A549 treated with RU486 at 1 μM for 4 hours (cell line): ENCODE measurements at places on chromosomes 2 and 18. TPM values are rescaled to one million over a fixed set of nuclear protein-coding genes. Genes with fewer than 3 reads are reported as not detected.

The C2orf78 gene
- not detected in 5 replicates for total RNA-seq

The TXNDC2 gene
- total RNA-seq, result 0.06 to 0.38 TPM (median 0.16 TPM) in 5 replicates

The ELOA2 gene
- not detected in 5 replicates for total RNA-seq

The MC5R gene
- total RNA-seq, result 0.07 TPM in 1 of 5 replicates, not detected in the others

The RNU2-63P gene
- not detected in 5 replicates for total RNA-seq

The PLA2R1 gene
- total RNA-seq, result 1.4 to 2.9 TPM (median 2.6 TPM) in 5 replicates

The CCL20 gene
- 3.0 to 5.8 TPM (median 4.3 TPM) in 5 replicates for total RNA-seq

The NOL4 gene
- not detected in 5 replicates for total RNA-seq

The CD8B2 gene
- not detected in 5 replicates for total RNA-seq

The POMC gene
- not detected in 5 replicates for total RNA-seq

The LIMS3 gene
- total RNA-seq, result not detected in 5 replicates

The IL1B gene
- 0.34 to 0.58 TPM (median 0.41 TPM) in 4 of 5 replicates, not detected in the other for total RNA-seq

The SLC30A3 gene
- total RNA-seq, result 2.5 to 3.8 TPM (median 3.8 TPM) in 5 replicates

The B4GALT6 gene
- 2.2 to 9.3 TPM (median 7.3 TPM) in 5 replicates for total RNA-seq

The MC4R gene
- total RNA-seq, result not detected in 5 replicates

The SLC1A4 gene
- 10.4 to 12.9 TPM (median 11.2 TPM) in 5 replicates for total RNA-seq

The INHA gene
- total RNA-seq, result 0.17 to 0.81 TPM (median 0.51 TPM) in 5 replicates

The PTPRN gene
- 0.87 to 2.0 TPM (median 1.3 TPM) in 5 replicates for total RNA-seq

The SLC20A1 gene
- 125 to 144 TPM (median 138 TPM) in 5 replicates for total RNA-seq

The UGT1A10 gene
- 0.15 to 0.17 TPM in 2 of 5 replicates, not detected in the others for total RNA-seq

The GDF7 gene
- total RNA-seq, result 0.03 to 0.06 TPM (median 0.04 TPM) in 5 replicates

The CNDP1 gene
- total RNA-seq, result not detected in 5 replicates

The SGO2 gene
- 4.0 to 16.4 TPM (median 14.5 TPM) in 5 replicates for total RNA-seq

The GRB14 gene
- 3.5 to 6.5 TPM (median 5.2 TPM) in 5 replicates for total RNA-seq

The ZNF397 gene
- 2.7 to 4.7 TPM (median 4.1 TPM) in 5 replicates for total RNA-seq

The KIF1A gene
- total RNA-seq, result 0.56 to 0.75 TPM (median 0.66 TPM) in 5 replicates

The RAX gene
- total RNA-seq, result not detected in 5 replicates

The CCDC178 gene
- total RNA-seq, result not detected in 5 replicates

The HOXD12 gene
- not detected in 5 replicates for total RNA-seq

The SERPINB11 gene
- total RNA-seq, result 0.22 TPM in 1 of 5 replicates, not detected in the others

The LGALSL gene
- 7.8 to 12.3 TPM (median 10.3 TPM) in 5 replicates for total RNA-seq

The TUBA3E gene
- not detected in 5 replicates for total RNA-seq

The GNAL gene
- 4.0 to 6.8 TPM (median 6.2 TPM) in 5 replicates for total RNA-seq

The DYNAP gene
- total RNA-seq, result not detected in 5 replicates

The MEP1B gene
- 0.06 TPM in 1 of 5 replicates, not detected in the others for total RNA-seq

The TFCP2L1 gene
- 0.95 to 1.3 TPM (median 1.2 TPM) in 5 replicates for total RNA-seq

The TCF23 gene
- total RNA-seq, result not detected in 5 replicates

The LTBP1 gene
- 15.7 to 28.3 TPM (median 26.4 TPM) in 5 replicates for total RNA-seq

The EDAR gene
- 0.02 TPM in 1 of 5 replicates, not detected in the others for total RNA-seq

The MAPK4 gene
- 0.08 to 0.16 TPM (median 0.13 TPM) in 4 of 5 replicates, not detected in the other for total RNA-seq

The RABL2A gene
- 7.3 to 9.7 TPM (median 8.7 TPM) in 5 replicates for total RNA-seq

The DCDC2C gene
- total RNA-seq, result 0.24 to 0.54 TPM (median 0.30 TPM) in 5 replicates

The SDC1 gene
- total RNA-seq, result 151 to 223 TPM (median 171 TPM) in 5 replicates

The HNMT gene
- 0.49 to 1.8 TPM (median 0.85 TPM) in 5 replicates for total RNA-seq

The COPS7B gene
- total RNA-seq, result 33.1 to 43.4 TPM (median 41.0 TPM) in 5 replicates

The PJVK gene
- 0.66 to 1.3 TPM (median 0.99 TPM) in 5 replicates for total RNA-seq

The MAP2 gene
- 0.40 to 0.80 TPM (median 0.44 TPM) in 5 replicates for total RNA-seq

The DSG3 gene
- total RNA-seq, result 0.02 to 0.04 TPM (median 0.02 TPM) in 3 of 5 replicates, not detected in the others

The RBM44 gene
- total RNA-seq, result 0.14 to 0.33 TPM (median 0.18 TPM) in 5 replicates

The CPLX4 gene
- total RNA-seq, result not detected in 5 replicates

The L3MBTL4 gene
- not detected in 5 replicates for total RNA-seq
